Esophagus squamous epithelium (tissue), 5 donors: ENCODE measurements at places on chromosomes 7 and 10. TPM values are rescaled to one million over a fixed set of nuclear protein-coding genes. Genes with fewer than 3 reads are reported as not detected.

The SPDYE5 gene
- not detected for total RNA-seq

The NEUROD6 gene
- not detected for total RNA-seq

- DNase-seq: no peak
Measured at GRCh38 chr7:70728872-70729552, 402.9 kb upstream of the GALNT17 start.

- no peak for DNase-seq
Measured at GRCh38 chr10:126199221-126199998, 188.9 kb downstream of the ADAM12 start.

DNA sequence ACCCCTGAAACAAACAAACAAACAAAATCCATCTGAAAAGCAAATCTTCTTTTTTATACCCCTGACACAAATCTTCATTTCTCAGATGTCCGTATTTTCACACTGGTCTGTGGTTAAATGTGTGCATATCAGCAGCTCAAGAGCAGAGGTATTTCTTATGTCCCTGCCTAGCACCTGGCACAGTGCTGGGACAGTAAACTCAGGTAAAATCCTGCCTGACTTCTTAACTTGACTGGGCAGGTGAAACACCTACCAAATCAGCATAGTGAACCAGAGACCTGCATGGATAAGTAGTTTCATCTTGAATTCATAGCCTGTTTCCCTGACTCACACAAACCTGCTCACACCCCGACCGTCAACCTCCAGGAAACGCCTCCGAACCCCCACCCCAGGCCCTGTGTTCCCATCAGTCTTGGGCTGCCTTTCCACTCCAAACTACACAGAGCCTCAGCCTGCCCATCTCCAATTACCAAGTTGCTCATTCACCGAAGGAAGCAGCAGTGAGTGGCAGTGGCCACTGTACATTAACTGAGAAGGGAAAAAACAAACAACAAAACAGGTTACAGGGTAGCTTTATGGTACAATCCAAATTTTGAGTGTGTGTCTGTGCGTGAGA is 109.9 kb downstream of the HECTD2 start:
- no peak for DNase-seq
